Caco-2 (cell line): ENCODE measurements at places on chromosomes 5 and 9.

DNA sequence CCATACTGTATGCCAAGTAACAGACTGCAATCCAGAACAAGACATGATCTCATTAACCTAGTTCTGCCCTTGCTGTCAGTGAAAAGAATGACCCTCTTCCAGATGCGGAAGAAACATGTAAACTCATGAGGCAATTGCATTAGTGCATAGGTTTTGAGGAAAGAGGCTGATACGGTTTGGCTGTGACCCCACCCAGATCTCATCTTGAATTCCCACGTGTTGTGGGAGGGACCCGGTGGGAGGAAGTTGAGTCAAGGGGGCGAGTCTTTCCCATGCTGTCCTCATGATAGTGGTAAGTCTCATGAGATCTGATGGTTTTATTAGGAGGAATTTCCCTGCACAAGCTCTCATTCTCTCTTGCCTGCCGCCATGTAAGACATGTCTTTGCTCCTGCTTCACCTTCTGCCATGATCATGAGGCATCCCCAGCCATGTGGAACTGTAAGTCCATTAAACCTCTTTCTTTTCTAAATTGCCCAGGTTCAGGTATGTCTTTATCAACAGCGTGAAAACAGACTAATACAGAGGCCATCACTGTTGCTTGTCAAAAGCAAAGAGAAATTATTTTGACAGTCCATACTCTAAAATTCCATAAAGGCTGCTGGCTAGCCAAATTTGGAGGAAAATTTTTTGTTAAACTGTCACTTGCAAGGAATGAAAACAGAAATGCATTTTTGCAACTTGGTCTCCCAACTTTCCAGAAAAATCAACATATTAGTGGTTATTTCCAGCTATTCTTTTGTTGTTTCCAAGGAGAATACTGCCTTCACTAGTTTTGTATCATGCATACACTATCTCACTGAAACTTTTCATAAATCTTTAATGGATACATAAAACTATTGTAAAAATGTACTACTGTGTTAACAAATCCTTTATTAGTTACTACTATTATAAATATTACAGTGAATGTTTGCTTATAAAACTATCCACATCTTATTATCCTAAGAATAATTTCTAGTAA, 3.2 kb upstream of the ARL15 start:
- DNase-seq: no peak

GRCh38 chr5:104914536-104915070, 1352.0 kb upstream of the NUDT12 start:
- no peak for DNase-seq

GRCh38 chr9:120625222-120625621, 45.3 kb upstream of the CDK5RAP2 start:
- DNase-seq: no peak

DNA sequence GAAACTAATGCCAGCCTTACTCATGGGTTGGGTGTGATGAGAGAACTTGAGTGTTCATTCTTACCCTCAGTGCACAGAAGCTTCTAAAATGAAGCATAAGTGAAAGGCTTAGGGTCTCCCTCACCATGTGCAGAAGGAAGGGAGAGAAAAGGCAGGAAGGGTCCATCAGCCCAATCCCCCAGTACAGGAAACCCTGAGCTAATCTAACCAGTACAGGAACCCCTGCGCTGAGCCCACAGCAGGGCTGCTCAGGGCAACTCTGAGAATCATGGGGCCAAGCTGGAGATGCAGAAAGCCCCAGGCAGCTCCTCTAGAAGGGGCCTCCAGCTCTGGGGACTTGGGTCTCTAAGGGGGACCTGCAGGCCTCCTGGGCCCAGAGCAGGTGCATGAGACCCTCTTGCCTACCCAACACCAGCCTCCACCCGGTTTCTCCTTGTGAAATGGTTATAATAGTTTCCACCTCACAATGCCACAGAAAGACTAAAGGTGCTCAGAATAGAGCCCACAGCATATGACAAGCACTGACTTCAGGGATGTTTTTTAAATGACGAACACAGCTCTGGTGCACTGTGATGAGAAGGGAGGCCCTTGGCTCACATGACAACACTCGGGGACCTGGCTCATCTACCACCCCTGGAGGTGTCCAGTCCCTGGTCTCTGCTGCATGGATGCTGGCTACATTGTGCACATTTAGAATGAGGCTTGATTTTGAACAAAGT, 190.1 kb downstream of the ACTL7B start:
- DNase-seq: no peak

DNA sequence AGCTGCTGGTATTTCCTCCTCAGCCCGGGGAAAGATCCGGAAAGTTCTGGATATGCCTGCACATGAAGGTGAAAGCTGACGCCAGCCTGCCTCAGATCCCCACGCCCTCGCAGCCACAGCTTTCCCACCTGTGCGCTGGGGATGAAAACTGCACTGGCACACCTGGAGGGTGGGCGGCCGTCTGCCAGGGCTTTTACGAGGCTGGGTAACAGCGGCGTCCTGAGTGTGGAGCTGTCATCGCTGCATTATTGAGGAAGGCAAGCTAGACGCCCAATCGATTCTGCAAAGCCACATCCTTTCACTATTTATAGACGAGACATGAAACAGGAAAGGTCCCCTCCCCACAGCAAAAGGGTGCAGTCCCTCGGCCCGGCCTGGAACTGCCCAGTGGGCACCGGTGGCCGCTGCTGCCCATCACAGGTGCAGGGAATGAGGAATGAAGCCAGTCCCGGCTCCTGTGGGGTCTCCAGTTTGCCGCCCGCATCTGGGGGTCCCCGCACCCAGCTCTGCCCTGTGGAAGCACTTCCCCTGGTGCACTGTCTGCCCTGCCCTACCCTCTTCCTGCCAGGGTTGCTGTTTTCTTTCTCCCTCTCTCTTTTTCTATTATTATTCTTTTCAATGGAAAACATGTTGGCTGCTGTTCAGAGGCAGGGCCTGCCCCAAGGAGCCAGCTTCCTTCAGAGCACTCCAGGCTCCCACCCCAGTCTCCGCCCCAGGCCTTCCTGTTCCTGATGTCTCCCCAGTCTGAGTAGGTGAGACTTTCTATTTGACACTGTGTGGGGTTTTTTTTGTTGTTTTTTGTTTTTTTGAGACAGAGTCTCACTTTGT, 7.0 kb downstream of the NOTCH1 start:
- DNase-seq: no peak

GRCh38 chr5:8013948-8014710, 145.2 kb downstream of the MTRR start:
- no peak for DNase-seq

GRCh38 chr5:10768328-10768899, 7.4 kb upstream of the DAP start:
- no peak for DNase-seq

DNA sequence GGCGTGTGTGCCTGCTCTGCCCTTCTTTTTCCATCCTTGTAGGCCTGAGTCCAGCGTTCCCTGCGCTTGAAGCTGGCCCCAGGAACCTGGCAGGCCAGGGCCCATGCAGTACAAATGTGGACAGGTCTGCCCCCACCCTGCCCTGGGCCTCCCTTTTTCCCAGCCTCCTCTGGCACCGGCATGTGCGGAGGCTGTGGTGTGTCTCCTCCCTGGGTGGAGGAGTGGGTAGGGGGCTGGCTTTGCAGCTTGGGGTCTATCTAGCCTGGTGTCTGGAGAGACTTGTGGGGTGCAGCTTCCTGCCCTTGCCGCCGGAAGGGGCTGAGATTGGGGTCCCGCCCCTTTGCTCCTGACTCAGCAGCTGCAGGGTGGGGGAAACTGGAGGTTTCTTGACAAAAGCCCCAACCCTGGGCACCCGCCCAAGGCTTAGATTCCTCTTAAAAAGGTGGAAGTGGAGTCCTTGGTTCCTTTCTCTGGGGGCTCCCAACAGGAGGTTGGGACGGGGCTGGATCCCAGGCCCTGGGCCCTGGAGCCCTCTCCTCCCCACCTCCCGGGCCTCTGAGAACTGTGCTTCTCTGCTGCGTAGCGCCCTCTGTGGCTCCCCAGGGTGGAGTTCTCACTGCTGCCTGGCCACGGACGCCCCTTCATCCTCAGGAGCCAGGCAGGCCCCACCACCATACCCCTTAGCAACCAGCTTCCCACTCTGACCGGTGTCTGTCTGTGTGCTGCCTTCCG, 18.0 kb downstream of the RXRA start:
- no peak for DNase-seq

- DNase-seq: peak; percentile 11
Measured at GRCh38 chr5:9313751-9314150, 232.1 kb downstream of the SEMA5A start.

DNA sequence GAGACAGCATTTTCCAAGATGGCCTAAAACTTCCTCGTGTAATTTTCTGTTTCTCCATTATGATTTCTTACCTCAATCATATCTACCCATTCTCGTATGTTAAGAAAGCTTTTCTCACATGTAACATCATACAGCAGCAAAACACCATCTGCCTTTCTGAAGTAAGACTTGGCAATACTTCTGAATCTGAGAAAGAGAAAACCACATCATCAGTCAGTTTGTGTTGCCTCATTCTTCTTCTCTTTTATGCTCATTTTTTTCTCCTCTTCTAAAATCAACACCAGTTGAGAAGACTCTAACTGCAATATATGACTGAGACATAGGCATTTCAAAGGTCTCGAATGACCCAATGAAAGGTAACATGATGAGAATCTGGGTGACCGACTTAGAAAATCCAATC, 66.0 kb downstream of the RASEF start:
- no peak for DNase-seq

GRCh38 chr9:129879991-129880653, 44.9 kb downstream of the USP20 start:
- no peak for DNase-seq

DNA sequence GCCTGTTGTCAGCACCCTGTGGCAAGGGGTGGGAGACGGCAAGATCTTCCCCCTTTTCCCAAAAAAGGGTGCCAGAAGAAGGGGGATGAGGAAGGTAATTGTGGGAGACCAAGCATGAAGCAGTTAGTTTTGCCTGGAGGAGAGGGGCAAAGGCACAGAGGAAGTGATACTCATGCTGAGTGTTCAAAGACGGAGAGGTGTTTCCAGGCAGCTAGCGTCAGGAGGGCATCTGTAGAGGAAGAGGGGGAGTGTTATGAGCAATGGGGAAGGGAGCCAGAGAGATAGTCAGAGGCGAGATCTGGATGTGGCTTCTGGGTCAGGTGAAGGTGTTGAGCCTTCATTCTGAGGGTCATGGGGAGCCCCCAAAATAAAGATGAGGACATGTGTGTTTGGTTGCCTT, 26.9 kb upstream of the ADAM19 start:
- DNase-seq: no peak

DNA sequence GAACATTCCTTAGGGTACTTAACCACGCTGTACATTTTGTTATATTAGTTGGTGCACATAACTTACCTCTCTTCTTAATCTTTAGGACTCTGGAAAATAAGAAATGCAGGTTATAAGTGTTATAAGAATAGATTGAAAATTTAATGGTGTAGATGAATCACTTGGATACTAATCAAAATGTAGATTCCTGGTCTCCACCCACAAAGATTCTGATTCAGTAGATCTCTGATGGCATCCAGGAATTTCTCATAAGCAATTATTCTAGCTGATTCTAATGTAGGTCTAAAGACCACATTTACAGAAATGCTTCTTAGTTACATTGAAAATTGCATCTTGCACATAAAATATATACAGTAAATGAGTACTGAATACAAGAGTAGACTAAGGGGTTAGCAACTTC, 38.9 kb upstream of the ASTN2 start:
- no peak for DNase-seq

- peak; percentile 24 for DNase-seq
Measured at GRCh38 chr5:606061-606460, 6.1 kb upstream of the CEP72 start.

GRCh38 chr5:115377468-115378217, 81.2 kb upstream of the CCDC112 start:
- DNase-seq: no peak

- no peak for DNase-seq
Measured at GRCh38 chr5:30878296-30878695, 315.2 kb upstream of the CDH6 start.

DNA sequence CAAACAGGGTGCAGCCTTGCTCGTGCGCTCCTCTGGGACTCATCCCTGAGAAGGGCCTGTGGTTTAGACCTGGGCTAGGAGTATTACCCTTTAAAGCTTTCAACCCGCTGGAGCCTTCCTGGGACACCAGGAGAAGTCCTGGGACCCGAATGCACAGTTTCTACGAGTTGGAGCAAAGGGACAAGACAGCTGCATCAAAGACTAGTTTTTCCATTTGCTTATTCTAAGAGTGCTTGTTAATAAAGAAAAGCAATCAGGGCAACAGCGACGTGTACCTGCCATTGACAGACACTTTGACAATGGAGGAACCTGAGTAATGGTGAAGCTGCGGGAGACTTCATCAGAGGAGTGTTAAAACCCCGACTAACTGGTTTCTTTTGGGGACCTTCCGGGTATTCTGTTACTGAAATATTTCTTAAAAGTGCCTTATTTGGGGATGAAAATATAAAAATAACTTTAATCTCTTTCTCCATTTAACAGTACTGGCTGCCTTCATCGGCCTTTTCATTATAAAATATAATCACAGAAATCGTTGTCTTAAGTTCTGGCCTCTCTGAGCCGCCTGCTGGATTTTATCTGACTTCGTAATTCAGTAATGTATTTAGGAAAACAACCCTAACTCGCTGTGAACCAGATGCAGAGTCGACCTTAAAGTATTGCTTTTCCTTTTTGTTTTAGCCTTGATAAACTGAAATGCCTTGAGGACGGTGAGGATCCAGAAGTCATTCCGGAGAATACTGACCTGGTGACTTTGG, 732 bp downstream of the SNAPC3 start:
- no peak for DNase-seq

DNA sequence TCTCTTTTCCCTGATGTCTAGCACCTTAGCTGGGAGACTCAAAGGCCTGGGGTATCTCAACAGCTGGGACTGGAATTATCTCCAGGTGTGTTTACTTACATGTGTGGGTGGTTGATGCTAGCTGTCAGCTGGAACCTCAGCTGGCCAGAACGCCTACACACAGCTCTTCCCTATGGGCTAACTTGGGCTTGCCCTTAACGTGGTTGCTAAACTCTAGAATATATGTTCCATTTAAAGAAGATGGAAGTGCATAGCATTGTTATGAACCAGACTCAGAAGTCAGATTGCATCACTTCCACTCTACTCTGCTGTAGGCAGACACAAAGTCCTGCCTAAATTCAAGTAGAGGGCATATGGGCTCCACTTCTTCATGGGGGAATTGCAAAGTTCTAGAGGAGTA, 29.3 kb downstream of the SGCD start:
- no peak for DNase-seq

- DNase-seq: no peak
Measured at GRCh38 chr5:176762489-176762888, 47.9 kb upstream of the UNC5A start.
